ENCODE measurements at places on chromosomes 7 and 10.

GRCh38 chr7:44309271-44310091 is 15.9 kb downstream of the CAMK2B start:
- peak; percentile 30 for DNase-seq

DNA sequence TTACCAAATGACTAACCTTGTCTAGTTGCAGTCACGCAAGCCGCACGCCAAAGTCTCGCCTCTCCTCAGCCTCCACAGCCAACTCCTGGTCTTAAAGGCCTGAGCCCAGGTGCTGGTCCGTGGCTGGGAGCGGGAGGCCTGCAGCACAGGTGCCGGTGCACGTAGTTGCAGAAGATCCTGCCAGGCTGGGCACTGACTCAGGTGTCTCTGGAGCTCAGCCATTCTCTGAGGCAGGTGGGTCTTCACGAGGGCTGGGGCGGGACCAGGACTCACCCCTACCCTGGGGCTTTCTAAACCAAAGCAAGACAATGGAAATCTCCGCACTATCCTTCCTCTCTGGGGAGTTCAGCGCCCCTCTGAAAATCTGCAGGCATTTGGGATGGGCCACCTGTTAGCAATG is 216.4 kb downstream of the MLLT10 start:
- DNase-seq: no peak

- no peak for DNase-seq
These were observed 5.8 kb upstream of the FAM3C start for GRCh38 chr7:121401896-121402295.

DNA sequence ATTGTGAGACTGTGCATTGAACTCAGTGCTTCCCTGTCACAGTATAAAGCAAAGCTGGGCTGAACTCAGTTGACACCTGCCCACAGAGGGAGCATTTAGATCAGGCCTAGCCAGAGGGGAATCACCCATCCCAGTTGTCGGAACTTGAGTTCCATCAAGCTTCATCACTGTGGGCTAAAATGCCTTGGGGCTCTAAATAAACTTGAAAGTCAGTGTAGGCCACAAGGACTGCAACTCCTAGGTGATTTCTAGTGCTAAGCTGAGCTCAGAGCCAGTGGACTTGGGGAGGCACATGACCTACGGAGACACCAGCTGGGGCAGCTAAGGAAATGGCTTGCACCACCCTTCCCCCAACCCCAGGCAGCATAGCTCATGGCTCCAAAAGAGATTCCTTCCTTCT is 7.7 kb upstream of the ABCB4 start:
- DNase-seq: no peak

GRCh38 chr10:12042409-12042796 is 206 bp downstream of the UPF2 start:
- no peak for DNase-seq

DNA sequence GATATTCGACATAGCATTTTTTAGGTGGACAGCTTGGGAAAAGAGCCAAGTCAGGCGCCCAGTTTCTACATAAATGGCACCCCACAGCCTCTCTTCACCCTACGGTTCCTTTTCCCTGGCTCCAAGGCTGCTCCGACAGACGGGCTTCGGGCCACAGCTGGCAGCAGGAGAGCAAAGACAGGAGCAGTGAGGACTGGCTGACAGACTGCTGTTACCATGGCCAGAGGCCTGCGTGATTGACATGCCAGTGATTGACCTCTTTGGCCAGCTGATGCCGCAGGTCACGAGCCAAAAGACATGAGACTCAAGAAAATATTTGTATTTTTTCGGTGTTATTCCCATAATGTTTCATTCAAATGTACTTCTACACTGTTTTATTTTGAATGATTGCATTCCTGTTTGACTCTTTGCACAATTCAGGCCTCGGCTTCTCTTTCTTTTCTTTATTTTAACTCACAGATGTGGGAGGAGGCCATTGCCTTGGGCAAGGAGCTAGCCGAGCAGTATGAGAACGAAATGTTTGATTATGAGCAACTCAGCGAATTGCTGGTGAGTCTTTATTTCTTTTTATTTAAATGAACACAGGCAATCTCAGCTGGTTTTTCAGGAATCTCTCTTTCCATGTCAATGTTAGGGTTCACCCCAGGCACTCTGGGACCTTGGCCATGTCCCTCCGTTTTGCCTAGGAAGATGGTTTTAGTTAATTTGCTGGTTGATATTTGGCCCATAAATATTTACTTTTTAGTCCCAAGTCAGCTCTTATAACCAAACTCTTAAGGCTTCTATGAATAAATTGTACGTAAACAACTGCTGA is 146.3 kb upstream of the NPS start:
- peak; percentile 12 for DNase-seq

GRCh38 chr10:352476-353235 is 217.4 kb downstream of the ZMYND11 start:
- no peak for DNase-seq

- no peak for DNase-seq
These were observed 222.2 kb downstream of the KCNMA1 start for GRCh38 chr10:77415313-77415960.

DNA sequence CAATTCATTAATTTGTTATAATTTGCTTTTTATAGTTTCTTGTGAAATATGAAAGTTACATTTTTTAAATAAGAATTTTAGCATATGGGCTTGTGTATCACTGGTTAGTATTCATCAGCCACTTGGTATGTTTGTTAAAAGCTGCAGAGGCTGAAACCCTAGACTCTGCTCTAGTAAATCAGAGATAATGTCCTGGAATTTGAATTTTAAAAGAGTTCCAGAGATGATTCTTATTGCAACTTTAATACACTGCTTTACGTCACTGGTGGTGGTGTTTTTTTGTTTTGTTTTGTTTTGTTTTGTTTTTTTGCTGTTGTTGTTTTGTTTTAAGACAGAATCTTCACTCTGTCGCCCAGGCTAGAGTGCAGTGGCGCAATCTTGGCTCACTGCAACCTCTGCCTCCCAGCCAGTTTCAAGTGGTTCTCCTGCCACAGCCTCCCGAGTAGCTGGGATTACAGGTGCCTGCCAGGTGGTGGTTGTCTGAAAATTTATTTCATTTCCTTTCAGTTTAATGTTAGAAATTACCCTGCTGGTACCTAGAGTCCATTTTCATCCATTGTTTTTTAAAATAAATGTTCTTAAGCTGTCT is 43.8 kb downstream of the PTPN12 start:
- no peak for DNase-seq

- DNase-seq: no peak
These were observed 57.6 kb upstream of the FAM171A1 start for GRCh38 chr10:15428681-15429080.

DNA sequence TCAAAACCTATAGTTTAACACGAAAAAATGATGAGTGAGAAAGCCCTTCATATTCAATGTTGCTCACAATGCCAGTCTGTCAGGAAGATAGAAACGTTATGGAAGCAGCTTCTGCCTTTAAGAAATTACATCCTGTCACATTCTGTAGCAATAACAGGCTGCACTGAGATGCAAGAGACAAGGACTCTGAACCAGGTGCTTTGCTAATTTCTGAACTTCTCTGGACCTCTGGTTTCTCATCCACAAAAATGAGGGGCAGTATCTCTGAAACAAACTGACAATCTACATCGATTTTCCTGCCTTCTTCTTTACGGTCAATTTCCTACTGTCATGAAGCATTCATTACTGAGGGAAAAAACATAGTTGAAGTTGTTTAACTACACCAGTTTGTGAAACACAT is 234.0 kb downstream of the SNX13 start:
- DNase-seq: no peak

GRCh38 chr10:80278480-80278879 is 11.0 kb downstream of the MAT1A start:
- no peak for DNase-seq

DNA sequence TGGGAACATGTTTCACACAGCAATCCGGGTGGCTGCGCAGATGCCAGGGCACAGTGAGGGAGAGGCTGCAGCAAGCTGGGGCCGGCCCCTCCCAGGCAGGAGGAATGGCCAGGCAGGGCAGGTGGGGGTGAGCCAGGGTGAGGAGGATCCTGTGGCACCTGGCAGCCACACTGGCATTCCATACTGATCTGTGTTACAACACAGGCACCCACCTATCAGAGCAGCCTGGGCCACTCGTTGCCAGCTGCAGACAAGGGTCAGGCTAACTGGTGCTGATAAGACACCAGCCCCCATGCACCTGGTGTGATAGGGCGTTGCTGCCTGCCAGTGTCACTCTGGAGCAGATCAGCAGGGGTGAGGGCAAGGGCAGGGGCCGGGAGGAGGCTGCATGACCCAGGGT is 16.6 kb upstream of the RET start:
- no peak for DNase-seq

DNA sequence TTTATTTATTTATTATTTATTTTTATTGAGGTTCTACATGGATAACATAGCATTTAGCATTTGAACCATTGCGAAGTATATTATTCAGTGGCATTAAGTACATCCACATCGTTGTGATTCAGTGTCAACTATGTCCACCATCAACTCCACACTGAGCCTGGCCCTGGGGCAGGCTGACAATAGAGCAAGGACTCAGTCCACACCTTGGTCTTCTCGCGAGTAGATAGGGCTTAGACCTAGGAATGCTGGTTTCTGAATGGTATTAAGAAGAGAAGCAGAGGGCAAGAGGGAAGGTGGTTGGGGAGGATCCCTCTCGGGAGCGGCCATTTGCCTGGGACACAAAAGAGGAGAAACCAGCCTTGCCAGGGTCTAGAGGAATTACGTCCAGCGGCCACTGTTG is 599.2 kb upstream of the MGMT start:
- no peak for DNase-seq

DNA sequence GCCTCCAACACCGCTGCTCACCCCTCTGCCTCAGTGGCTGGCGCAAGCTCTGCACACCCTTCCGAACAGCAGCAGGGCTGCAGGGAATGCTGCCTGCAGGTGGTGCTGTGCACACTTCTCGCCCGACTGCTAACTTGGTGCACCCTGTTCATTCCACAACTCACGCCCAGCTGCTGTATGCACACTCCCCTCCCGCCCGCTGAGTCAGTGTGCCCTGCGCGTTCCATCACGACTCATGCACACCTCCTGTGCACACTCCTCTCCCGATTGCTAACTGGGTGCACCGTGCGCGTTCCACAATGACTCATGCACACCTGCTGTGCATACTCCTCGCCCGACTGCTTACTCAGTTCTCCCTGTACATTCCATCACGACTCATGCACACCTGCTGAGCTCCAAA is 21.5 kb downstream of the ADARB2 start:
- DNase-seq: peak; percentile 15

DNA sequence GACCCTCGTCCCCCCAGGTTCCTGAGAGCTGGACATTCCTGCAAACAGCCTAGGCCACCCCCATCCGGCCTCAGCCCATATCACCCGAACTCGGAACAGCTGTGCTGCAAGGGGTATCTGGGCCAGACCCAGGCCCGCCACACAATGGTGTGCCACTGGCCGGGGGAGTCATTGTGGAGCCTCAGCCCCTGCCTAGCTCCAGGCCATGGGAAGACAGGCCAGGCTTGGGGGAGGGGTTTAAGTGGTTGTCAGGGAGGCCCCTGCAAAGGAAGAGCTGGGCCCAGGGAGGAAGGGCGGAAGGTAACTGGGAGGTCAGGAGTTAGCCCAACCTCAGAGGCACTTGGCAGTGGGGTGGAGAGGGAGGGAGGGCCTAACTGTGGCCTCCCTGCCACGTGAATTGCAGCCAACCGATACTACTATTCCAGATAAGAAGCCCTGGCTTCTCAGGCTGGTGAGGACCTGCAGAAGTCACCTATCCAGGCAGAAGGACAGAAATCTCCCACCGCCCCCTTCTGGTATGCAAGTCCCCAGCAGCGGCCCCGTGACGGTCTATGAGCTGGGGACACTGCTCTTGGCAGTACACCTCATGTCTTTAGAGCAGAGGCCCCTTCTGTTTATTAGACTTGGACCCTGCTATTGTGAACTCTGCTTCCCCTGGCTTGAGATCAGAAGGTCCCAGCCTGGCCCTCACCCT is 26.8 kb downstream of the VSIR start:
- DNase-seq: peak; percentile 94

- peak; percentile 69 for DNase-seq
These were observed 243.8 kb upstream of the ETV1 start for GRCh38 chr7:14233076-14233867.

DNA sequence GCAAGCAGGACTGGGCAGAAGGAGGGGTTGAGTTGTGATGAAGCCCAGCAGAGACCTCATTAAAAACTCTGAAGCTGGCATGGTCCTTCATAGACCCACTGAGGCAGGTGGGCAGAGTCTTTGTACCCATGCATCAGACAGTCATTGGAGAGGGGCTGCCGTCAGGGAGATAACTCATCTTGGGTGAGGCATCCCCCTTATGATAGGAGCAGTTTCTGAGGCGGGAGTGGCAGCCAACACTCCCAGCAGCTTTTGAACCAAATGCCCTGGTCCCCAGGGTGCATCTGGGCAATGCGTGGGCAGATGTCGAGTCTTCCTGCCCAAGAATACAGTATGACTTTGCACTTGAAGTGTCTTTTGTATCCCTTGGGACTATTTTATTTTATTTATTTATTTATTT is 68.1 kb downstream of the HTR5A start:
- no peak for DNase-seq

- DNase-seq: no peak
These were observed 570.2 kb downstream of the ARL4A start for GRCh38 chr7:13257661-13258060.

DNA sequence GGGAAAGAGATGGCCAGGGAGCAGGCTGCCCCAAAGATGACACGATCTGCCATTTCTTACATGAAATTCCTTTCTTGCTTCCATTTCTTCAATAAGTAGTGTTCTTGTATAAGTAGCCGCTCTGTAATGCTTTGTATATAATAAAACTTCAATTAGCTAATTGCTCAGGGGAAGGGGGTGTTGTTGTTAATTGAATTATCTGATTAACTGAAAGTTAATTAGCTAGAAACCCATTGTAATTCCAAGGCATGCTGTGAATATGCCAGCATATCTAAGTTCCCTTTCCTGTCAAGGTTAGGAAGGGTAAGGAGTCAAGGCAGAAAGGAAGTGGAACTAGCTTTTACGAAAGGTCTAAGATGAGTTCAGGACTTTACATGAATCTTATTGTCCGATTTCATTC is 765.9 kb downstream of the TYW1 start:
- DNase-seq: no peak

GRCh38 chr10:90905925-90906324 is 15.0 kb downstream of the ANKRD1 start:
- no peak for DNase-seq

GRCh38 chr7:22718911-22719420 is 8.0 kb upstream of the IL6 start:
- no peak for DNase-seq

- DNase-seq: no peak
These were observed 431.3 kb upstream of the ETV1 start for GRCh38 chr7:14420768-14421167.

DNA sequence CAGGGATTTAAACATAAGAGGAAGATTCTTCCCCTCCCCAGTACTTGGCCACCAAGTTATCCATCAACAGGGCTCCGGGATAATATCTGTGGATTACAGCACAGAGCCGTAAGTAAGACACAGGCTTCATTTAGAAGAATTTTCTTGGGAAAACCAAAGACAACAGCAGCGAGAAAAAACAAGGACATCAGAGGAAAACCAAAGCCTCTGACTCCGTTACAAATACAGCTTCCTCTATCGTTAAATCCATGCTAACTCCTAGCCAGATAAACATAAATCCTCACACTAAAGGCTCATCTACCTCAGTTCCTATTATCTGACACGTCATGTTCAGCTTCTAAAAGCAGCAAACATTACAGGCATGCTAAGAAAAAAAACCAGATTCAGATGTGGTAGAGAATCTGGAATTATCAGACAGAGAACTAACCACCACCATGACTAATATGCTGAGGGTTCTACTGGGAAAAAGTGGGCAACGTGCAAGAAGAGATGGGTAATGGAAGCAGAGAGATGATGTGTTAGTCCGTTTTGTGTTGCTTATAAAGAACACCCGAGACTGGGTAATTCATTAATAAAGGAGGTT is 48.4 kb downstream of the BRI3 start:
- no peak for DNase-seq

- no peak for DNase-seq
These were observed at the start of gene ASB10 for GRCh38 chr7:151186640-151187408. TSS of gene ASB10 (minus strand) at chr7:151187250. CDS start at chr7:151187130, 120 bp downstream.

Data from large intestine (tissue), 12 donors.